ENCODE measurements at places on chromosomes 2 and 18.

GRCh38 chr2:11877764-11878163 lies 131.3 kb downstream of the LPIN1 start:
- DNase-seq = no peak

- DNase-seq = no peak
These were observed 30.6 kb downstream of the ORC4 start for GRCh38 chr2:147989809-147990403.

- DNase-seq = no peak
These were observed 754.2 kb upstream of the ID2 start for GRCh38 chr2:7927691-7928090.

DNA sequence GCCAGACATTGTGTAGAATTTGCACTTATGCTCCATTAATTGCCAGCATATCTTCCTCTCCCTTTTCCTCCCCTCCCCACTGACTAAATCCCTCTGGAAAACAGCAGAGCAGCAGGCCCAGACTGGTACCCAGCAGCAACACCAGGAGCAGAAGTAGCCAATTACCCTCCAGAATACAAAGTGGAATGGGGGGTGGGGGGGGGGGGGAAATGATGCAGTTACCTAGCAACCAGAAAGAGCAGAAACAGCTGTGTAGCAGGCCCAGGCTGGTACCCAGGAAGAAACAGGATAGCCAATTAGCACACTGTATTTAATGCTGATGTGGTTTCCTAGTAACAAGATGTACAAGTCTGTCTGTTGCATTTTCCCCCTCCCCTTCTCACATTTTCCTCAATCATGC lies 52.3 kb downstream of the KLF7 start:
- no peak for DNase-seq

DNA sequence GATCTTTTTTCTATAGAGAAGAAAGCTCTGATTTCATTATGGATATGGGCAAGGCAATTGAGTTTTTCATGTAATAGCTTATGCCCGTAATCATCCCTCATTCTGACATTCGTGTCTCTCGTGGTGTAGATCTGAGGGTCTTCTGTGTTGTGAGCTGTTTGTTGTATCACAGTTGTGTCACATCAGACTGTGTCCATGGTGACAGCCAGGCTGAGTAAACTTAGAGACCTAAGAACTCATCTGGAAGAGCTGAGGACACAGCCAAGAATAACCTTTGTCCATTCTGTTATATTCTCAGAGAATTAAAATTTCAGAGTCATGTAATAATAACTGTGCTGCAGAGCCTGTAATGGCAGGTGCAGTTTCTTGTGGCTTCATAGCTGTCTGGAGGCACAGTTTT lies 116.5 kb downstream of the ATP9B start:
- DNase-seq = no peak

- DNase-seq = no peak
These were observed 19.4 kb upstream of the ZSWIM2 start for GRCh38 chr2:186868344-186868743.

GRCh38 chr2:118865106-118865505 lies 17.7 kb upstream of the EN1 start:
- no peak for DNase-seq

DNA sequence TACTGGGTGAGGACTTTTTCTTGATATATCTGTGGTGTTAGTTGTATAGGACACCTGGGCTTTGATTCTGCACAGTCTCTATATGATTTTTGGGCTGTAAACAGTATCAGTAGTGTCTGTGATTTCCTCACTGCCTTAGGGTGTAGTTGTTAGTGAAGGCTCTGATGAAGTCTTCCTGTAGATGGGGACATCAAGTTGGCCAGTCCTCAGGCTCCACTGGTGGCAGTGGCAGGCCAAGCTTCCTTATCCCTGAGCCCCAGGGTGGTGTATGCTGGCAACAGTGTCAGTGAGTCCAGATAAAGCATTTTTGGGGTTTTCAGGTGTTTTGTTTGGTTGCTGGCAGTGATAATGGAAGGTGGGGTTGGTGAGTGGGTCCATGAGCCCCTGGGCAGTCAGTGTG lies 961.4 kb downstream of the DSC3 start:
- DNase-seq = no peak

DNA sequence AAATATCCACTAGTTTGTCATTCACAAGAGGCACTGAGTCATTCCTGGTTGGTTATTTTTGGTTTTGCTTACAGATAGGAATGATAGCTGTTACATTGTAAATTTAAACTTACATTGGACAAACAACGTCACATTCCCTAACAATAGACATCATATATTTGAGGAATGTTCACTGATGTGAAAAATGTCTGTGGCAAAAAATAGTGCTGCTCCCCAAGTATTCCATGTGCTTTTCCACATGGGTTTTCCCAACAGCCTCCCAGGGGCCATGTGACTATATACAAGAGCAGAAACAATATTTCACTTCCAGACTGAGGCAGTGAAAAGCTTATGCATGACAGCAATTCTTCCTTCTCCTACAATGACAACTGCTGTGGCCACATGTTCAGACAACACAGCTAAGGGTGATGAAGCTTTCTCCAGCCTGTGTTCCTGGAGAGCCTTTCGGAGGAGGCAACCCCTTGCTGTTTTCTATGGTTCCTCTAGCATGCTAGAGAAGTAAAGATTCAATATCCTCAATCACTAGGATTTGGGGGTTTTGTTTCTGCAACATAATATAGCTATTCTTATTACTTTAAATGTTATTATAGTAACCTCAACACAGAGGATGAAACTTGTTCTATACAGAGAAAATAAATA lies 202.7 kb downstream of the PTH2R start:
- DNase-seq = no peak

- no peak for DNase-seq
These were observed 668.3 kb downstream of the IRS1 start for GRCh38 chr2:226131299-226131784.

- no peak for DNase-seq
These were observed 2.7 kb downstream of the CHAC2 start for GRCh38 chr2:53770264-53770663.

GRCh38 chr2:143255086-143255485 lies 125.9 kb downstream of the ARHGAP15 start:
- no peak for DNase-seq

GRCh38 chr2:205565142-205565522 lies 117.2 kb upstream of the NRP2 start:
- no peak for DNase-seq

DNA sequence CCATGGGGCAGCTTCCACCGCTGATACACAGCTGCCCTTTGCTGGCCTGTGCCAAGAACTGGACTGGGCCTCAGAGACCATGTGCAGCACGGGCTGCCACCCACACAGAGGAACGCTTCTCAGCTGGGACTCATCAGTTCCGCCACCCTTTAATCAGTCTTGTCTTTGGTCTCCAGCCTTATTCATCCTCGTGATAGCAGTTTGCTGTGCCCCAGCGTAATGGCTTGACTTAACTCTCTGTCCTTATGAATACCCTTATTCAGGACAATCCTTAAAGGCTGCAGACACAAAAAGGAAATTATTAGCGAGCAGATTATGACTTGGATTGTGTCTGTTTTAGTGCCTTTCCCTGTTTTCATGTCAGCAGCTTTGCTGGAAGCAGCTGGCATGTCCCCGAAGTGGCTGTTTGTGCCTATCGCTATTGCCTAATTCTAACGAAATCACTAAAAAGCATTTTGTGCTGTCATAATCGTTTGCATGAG lies 108.9 kb upstream of the DAPL1 start:
- DNase-seq = no peak

DNA sequence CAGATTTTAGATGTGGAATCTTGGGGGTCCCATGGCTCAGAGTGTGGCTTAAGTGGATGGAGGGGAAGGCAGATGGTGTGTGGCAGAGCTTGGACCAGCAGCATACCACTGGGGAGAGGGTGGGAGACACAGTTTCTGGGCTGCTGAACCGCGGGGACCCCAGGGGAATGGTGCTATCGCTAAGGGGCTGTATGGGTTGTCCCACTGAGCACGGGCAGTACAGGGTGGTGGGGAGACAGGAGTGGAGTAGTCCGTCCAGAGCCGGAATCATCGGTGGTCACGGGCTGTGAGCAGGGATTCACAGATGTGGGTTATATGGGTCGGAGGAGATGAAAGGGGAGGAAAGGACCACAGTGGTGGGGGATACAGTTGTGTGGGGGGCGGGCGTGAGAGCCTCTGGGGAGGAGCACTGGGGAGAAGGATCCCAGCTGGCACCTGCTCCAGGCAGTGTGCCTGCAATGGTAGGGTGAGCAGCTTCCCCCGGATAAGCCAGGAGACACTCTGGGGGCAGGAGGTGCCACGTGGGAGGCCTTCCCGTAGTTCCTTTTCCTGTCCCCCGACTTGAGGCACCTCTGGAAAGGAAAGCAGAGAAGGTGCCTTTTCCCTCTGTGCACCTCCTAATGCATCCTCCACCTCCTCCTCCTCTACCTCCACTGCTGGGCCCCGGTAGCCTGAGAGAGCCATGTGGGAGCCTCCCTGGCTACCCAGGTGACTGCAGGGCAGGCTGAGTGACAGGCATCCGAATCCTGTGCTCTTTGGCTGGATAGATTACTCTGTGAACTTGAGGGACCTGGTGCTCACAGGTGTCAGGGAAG lies 24.9 kb downstream of the IGFBP5 start:
- DNase-seq = no peak

DNA sequence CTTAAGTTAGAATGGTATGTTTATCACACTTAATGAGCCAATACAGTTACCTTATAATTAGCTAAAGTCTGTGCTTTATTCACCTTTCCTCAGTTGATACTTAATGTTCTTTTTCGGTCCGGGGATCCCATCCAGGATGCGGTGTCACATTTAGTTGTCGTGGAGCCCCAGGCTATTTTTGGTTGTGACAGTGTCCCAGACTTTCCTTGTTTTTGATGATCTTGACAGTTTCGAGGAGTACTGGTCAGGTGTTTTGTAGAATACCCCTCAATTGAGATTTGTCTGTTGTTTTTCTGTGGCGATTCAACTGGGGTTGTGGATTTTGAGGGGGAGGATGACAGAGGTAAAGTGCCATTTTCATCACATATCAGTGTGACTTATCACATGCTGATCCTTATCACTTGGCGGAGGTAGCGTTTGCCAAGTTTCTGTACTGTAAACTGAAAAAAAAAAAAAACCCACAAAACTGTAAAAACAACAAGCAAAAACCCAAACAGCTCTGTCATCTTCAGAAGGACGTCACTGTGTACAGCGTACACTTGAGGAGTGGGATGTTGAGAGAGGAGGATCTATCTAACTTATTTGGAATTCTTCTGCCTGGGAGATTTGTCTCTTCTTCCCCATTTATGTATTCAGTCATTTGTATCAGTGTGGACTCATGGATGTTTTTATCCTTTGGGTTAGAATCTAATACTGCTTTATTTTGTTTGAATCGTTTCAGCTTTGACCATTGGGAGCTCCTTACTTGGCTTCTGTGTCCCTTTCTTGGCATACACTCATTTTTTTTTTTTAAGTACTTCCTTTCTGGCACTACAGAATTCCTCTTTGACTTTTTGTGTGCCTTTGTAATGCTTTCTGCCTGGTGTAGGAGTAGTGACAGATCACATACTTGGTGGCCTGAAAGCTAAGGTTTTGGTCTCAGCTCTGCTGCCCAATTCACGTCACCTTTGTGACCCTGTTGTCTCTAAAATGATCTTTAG lies 68.1 kb downstream of the FMNL2 start:
- DNase-seq = no peak

DNA sequence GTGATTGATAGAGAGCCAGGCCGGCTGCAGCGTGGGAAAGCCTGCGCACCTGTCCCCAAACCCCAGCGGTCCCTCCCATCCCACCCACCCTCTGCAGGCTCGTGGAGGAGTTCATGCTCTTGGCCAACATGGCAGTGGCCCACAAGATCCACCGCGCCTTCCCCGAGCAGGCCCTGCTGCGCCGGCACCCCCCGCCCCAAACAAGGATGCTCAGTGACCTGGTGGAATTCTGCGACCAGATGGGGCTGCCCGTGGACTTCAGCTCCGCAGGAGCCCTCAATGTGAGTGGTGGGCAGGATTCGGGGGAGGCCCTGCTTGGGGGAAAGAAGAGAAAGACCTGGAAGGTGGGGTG lies 48.9 kb upstream of the ALPP start:
- DNase-seq = no peak

DNA sequence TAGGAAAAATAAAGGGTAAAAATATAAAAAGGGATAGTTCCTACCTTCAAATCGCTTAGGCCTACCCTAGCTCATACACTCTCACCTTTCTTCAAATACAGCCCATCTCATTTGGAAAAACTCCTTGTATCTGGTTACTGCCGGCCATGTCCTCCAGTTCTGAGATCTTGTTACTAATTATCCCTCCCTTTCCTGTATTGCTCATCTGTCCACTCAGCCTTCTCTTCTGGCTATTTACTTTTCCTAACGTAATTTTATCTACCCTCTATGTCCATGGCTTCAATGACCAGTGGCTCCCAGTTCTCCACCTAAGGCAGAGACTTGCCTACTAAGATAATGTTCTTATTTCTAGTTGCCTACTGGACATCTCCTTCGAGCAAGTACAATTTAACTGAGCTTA lies 342.9 kb upstream of the ACVR2A start:
- DNase-seq = no peak

GRCh38 chr18:28801876-28802275 lies 624.9 kb upstream of the CDH2 start:
- no peak for DNase-seq

GRCh38 chr2:112812318-112813267 lies 24.0 kb downstream of the IL1B start:
- no peak for DNase-seq

DNA sequence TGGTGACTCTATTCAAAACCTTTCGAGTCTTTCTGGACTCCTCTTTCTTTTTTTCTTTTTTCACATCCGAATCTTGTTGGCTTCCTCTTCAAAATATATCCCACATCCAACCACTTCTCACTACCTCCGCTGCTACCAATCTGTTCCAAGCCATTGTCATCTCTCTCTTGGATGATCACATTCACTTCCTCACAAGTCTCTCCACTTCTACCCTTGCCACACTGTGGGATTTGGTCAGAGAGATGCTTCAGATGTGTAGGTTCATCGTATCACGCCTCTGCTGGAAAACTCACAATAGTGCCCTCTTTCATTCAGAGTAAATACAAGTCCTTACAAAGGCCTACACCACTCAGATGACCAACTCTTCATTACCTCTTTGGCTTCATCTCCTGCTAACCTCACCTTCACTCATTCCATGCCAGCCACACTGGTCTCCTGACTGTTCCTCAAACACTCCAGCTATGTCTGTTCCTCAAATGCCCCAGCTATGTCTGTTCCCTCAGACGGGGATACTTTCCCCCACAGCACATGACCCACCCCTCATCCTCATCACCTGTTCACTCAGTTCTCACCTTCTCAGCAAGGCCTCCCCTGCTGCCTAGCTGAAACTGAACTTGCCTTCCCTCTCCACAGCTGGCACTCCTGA lies 67.2 kb upstream of the PELI1 start:
- DNase-seq = no peak

DNA sequence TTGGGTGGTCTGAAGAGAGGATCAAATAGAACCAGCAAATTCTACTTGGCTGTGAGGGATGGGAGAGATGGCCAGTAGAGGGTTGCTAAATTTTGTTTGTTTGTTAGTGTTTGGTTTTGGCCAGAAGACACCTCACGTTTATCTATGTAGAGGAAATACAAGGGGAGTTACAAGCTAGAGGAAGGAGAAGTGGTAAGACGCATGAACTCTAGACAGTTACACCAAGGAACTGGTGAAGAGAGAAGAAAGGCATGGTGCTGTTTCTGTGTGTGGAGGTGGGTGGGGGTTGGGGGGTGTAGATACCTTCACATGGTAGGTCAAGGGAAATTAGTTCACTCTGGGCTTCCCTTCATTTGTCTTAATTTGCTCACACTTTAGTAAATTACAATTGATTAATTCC lies 25.6 kb downstream of the RASGRP3 start:
- DNase-seq = no peak
